ENCODE measurements at places on chromosomes 11 and 22.

- no peak for DNase-seq
Observed at GRCh38 chr11:1200611-1201191, 22.2 kb upstream of the MUC5B start.

DNA sequence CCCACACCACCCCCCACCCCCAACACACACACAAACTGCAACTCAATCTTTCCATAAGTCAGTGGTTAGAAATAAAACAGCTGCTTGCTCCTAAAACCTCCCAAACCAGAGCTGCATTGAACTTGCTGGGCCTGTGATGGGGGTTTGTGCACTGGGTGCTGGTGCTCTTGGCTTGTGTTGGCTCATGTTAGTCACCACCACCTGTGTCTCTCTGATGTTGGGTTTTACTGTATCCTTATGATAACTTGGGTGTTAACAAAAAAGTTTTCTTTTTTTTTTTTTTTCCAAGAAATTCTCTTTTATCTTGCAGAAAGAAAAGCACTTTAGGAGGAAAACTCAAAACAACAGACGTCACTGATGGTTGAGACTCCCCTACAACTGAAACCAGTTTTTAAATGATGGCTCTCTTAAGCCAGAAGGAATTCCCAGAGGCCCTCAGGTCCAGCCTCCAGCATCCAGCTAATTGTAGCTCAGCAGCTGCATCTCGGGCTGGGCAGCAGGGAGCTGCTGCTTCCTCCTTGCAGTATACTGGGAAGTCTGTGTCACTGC lies 79.9 kb upstream of the DRD2 start:
- DNase-seq: no peak

DNA sequence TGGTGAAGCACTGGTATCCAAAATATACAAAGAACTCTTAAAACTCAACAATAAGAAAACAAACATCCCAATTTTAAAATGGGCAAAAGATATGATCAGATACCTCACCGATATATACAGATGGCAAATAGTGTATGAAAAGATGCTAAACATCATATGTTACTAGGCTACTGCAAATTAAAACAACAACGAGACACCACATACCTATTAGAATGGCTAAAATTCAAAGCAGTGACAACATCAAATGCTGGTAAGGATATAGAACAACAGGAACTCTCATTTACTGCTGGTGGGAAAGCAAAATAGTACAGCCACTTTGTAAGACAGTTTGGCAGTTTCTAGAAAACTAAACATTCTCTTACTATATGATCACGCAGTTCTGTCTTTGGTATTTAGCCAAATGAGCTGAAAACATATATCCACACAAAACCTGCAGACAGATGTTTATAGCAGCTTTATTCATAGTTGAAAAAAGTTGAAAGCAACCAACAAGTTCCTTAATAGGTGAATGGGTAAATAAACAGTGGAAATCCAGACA lies 38.5 kb downstream of the SIK3 start:
- DNase-seq: no peak

DNA sequence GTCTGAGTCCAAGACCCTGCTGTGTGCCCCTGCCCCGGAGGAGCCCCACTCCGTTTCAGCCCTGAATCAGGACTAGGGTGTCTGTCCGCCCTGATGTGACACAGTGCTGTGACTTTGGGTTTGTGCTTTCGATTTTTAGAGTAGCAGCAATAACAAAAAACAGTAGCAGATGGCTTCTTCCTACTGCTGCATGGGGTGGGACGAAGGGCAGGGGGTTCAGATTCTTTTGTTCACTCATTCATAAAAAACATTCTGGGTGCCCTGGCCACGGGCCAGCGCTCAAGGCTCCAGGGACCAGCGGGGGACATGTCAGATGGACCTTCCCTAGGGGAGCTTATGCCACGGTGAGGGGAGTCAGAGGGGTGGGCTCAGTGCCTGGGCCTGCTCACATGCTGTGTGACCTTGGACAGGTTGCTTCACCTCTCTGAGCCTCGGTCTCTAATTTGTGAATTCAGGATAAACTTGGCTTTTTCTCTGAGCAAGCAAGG lies 24.6 kb upstream of the PRR5 start:
- no peak for DNase-seq

GRCh38 chr11:115916608-115917007 lies 412.4 kb upstream of the CADM1 start:
- DNase-seq: no peak

GRCh38 chr22:34841331-34841771 lies 224.6 kb upstream of the ISX start:
- DNase-seq: no peak

DNA sequence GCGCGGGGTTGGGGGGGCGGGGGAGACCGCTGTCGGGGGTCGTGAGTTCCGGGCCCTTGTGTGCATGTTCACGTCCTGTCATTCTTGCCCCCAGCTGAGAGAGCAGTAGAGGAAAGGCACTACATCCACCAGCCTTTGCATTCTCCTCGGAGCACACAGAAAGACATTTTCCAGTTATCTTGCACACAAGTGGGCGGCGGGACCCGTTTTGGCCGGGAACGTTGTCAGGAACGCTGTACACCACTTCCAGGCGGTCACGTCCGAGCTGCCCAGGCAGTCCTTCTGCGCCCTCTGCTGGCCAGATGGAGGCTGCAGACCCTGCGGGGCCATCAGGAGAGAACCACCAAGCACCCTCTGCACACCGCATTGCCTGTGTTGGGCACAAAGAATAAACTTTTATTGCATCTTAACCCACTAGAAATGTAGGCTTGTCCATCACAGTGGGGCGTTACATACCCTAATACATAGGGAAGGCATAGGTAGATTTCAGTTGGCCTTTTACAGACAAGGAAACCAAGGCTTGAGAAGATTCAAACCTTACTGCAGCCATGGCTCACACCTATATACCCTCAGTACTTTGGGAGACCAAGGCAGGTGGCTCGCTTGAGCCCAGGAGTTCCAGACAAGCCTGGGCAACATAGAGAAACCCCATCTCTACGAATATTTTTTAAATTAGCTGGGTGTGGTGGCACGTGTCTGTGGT lies 2.8 kb upstream of the CDKN1C start:
- DNase-seq: peak; percentile 87

- DNase-seq: no peak
Observed at GRCh38 chr11:75158696-75159150, 7.8 kb downstream of the SLCO2B1 start.

GRCh38 chr22:49956418-49956770 lies 4.2 kb upstream of the PIM3 start:
- no peak for DNase-seq

DNA sequence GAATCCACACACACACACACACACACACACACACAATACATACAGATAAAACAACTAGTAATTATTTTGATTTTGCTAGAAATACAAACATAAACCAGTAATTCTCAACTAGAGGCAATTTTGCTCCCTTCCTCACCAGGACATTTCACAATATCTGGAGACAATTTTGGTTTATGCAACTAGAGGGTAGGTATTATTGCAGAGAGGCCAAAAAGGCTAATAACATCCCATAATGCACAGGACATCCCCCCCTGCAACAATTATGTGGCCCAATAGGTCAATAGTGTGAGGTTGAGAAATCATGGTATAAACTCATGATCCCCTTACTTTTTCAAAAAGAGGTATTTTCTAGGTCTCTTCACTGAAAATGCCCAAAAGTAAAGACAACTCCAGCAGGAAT lies 29.0 kb downstream of the PGR start:
- DNase-seq: no peak

- no peak for DNase-seq
Observed at GRCh38 chr11:123091506-123091905, 29.6 kb upstream of the HSPA8 start.

- no peak for DNase-seq
Observed at GRCh38 chr11:77823775-77824174, 2.8 kb downstream of the AAMDC start.

DNA sequence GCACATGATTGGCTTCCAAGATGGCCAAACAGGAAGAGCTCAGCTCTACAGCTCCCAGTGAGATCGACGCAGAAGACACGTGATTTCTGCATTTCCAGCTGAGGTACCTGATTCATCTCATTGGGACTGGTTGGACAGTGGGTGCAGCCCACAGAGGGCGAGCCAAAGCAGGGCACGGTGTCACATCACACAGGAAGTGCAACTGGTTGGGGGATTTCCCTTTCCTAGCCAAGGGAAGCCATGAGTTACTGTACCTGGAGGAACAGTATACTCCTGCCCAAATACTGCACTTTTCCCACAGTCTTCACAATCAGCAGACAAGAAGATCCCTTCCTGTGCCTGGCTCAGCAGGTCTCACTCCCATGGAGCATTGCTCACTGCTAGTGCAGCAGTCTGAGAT lies 131.2 kb downstream of the DLG2 start:
- no peak for DNase-seq

- DNase-seq: no peak
Observed at GRCh38 chr22:20206709-20207215, 55.9 kb upstream of the CCDC188 start.

DNA sequence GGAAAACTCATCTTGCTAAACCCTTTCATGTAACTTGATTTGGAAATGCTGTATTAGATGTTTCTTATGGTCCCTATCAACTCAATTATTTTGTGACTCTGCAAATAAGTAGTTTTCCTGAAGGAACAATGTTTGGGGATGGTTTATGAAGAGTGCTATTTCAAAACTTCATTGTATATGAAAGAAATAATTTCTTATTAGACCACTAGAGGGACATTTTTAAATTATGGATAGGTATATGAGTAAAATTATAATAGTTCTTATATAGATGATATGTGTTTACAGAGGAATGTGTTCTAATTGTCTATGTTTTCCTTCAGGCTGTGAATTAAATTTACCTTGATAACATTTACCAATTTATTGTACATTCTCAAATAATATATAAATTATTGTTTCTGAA lies 509.4 kb upstream of the RAG2 start:
- DNase-seq: no peak

GRCh38 chr11:67528376-67528775 lies 5.1 kb upstream of the CABP2 start:
- no peak for DNase-seq

- no peak for DNase-seq
Observed at GRCh38 chr11:95469258-95469657, 238.3 kb upstream of the SESN3 start.

GRCh38 chr11:121999651-122000050 lies 116.4 kb downstream of the BLID start:
- no peak for DNase-seq

- DNase-seq: no peak
Observed at GRCh38 chr11:90840071-90840470, 617.2 kb upstream of the CHORDC1 start.

GRCh38 chr11:61732705-61733104 lies 19.7 kb upstream of the MYRF start:
- DNase-seq: no peak

DNA sequence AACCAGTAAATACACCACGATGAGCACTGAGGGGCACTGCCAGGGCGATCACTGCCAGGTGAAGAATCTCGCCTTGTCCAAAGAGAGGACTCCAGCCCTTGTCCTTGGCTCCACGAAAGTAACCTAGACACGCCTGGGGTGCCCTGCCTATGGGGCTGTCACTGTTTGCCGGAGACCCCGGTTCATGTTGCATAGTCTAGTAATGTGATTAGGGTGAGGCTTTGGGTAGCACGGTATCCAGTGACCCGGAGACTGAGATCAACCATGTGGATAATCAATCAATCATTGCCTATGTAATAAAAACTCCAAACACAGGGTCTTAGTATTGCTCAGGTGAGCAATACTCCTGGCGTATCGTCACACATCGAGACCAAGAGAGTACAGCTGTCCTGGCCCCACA lies 59.2 kb upstream of the BID start:
- no peak for DNase-seq

DNA sequence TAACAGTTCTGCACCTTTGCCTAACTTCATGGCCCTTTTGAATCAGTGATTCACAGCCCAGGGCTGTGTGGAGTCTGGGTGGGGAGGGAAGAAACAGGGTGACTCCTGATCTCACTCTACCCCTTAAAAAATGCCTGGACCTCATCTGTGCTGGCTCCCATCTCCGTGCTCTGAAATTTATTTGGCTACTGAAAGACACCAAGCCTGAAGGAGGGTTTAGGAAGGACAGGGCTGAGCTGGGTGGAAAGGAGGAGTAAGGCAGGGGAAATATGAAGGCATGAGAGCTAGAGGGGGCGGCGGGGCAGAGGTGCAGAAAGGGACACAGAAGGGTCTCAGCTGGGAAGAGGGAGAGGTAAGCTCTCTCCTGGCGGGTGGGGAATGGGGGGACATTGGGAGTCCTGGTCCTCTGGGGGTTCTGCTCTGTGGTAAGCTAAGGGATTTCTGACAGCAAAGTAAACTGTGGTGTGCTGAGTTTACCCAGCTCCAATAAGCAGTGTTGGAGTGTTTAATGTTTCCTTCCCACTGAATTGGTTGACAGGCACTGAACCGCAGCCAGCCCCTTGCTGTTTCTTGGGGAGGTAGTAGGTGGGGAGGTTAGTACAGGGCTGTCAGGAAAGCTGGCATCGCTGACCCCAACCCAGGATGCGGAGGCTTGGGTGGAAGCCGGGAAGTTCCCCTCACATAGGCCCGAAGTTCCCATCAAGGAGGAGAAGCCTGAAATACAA lies 71.1 kb downstream of the RPUSD4 start:
- DNase-seq: no peak

DNA sequence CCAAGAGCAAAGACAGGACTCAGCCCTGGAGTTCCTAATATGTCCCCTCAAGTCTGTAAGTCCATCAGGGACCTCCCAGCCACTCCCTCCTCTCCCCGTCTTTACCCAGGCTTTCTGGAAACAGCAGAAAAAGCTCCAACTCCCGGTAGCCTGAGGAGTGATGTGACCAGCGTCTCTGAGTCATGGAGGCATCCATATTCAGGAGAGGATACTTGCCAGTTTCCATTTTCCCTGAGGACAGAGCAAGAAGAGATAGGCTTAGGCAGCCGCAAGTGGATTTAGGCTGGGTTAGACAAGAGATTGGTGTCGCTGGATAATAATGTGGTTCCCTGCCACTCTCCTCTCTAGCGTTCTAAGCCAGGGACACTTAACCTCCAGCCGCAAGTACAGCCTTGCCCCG lies 206.6 kb downstream of the GRIK4 start:
- DNase-seq: no peak

GRCh38 chr22:23781511-23782183 lies 5.1 kb upstream of the SMARCB1 start:
- DNase-seq: no peak

GRCh38 chr11:125505492-125506080 lies 9.5 kb upstream of the FEZ1 start:
- DNase-seq: no peak

- DNase-seq: no peak
Observed at GRCh38 chr11:70066136-70066520, 12.0 kb upstream of the ANO1 start.

- DNase-seq: no peak
Observed at GRCh38 chr11:2702771-2703362, 3.1 kb upstream of the KCNQ1OT1 start.

GRCh38 chr11:69277074-69277809 lies 16.7 kb upstream of the MYEOV start:
- DNase-seq: no peak

- DNase-seq: no peak
Observed at GRCh38 chr11:59272771-59273372, 60.1 kb upstream of the MPEG1 start.

DNA sequence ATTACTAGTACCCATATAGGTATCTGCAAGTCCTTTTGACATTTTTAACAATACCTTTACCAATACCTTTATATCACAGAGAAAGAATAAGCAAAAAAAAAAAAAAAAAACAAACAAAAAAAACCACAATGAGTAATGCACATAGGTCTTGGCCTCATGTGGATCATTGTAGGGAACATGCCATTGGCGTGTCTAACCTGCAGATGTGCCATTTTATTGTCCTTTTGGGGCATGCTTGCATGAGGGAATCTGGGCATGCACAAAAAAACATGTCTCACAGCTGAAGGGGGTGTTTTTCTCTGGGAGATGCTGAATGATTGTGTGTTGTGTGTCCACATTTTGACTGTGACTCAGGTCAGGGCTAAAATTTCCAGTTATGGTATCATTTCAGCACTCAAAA lies 361.6 kb downstream of the GUCY1A2 start:
- DNase-seq: no peak

Data from stimulated activated CD8-positive, alpha-beta memory T cell treated with anti-CD3 and anti-CD28 coated beads, Interleukin-15, amount 100 ng/mL, for 24 hours (primary cell).